Stimulated activated CD4-positive, alpha-beta T cell treated with anti-CD3 and anti-CD28 coated beads, Interleukin-15, amount 100 ng/mL, for 1 hour (primary cell): ENCODE measurements at places on chromosomes 3 and 15.

GRCh38 chr3:138688871-138689299 lies 80.3 kb downstream of the FAIM start:
- DNase-seq: no peak

GRCh38 chr3:97958796-97959195 lies 13.4 kb downstream of the RIOX2 start:
- no peak for DNase-seq

DNA sequence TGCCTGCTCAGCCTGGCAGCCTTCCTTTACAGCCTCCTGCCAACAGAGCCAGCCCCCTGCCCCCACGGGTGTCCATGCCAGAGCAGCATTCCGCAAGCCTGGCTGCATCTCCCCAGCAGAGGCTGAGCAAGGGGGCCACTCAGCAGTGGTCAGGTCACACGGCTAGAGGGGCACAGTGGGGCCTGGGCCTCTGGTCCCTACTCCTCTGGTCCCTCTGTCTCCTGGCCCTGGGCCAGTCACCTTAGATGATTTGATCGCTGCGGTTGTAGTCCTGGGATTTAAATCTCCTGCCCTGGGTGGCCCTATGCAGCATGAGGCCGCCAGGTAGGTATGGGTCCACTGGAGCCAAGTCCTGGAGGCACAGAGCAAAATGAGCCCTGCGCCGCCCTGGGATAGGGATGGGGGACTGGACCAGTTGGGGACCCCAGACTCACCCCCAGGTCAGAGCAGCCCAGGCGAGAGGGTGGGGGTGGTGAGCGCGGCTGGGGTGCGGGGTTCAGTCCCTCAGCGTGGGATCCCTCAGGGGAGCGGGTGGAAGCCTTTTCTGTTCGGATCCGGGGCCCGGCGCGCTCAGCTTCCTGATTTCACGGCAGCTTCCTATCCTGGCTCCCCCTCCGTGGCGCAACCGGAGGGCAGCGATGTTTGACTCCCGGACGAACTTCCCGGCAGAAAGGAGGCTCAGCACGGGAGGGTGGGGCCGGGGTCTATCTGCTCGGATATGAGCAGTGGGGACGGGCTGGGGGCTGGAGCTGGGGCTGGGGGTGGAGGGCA lies at the start of gene ZBTB47:
Gene ZBTB47 (plus strand): TSS at position 138 of the 771 bp plus-strand sequence. CDS start 4,659 bp downstream, outside the sequence.
- DNase-seq: no peak

- DNase-seq: no peak
Measured at GRCh38 chr15:29337156-29337959, 67.7 kb upstream of the NSMCE3 start.

DNA sequence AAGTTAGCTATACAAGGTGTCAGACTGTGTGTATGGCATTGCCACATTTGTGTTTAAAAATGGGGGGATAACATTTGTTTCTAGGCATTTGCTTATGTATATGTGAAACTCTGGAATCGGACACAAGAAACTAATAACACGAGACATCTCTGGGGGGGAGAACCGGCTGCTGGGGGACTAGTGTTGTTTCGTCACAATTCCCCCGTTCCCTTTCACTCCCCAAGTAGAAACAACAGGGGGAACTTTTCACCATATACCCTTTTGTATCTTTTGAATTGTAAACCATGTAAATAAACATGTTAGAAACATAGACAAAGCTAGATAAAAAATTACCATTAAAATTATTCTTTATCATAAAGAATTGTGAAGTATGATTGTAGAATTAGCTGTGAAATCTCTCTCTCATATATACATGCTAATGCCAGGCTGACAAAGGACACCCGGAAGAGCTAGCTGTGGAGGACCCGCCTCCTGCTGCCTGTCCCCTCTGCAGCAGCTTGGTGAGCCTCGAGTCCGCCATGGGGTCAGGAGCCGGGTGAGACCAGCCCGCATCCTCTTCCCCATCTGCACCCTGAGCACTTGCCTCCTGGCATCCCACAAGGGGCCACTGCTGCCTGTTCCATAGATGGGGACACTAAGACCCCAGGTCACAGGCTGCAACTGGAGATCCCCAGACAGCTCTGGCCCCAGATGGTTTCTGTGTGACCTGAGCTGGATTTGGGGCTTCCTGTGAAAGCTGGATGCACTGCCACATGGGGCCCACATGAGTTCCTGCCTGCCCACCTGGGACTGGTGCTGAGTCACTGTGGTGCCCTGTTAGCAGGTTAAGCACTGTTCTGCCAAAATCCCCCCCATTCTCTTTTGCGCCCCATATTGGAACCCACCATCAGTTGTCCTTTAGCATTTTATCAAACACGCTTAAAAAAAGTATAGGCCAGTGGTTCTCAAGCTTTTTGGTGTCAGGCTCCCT lies 91.6 kb downstream of the IQSEC1 start:
- no peak for DNase-seq

- no peak for DNase-seq
Measured at GRCh38 chr15:69994429-69995205, 103.1 kb downstream of the TLE3 start.

- DNase-seq: no peak
Measured at GRCh38 chr15:97893967-97894366, 66.5 kb upstream of the ARRDC4 start.
